OCI-LY7 (cell line): ENCODE measurements at places on chromosomes 1 and 21.
A peak's percentile ranks its signal among the peaks of the same experiment; 100 is the strongest.

- DNase-seq: no peak
Measured at GRCh38 chr1:117675907-117676430, 70.1 kb downstream of the TENT5C start.

- DNase-seq: no peak
Measured at GRCh38 chr1:25871086-25871703, 4.3 kb downstream of the PAQR7 start.

GRCh38 chr1:219293410-219293809 is 119.7 kb downstream of the LYPLAL1 start:
- DNase-seq: no peak

- no peak for DNase-seq
Measured at GRCh38 chr1:200075938-200076546, 48.5 kb downstream of the NR5A2 start.

- DNase-seq: no peak
Measured at GRCh38 chr1:218836264-218836663, 337.4 kb upstream of the LYPLAL1 start.

- no peak for DNase-seq
Measured at GRCh38 chr1:6528492-6528891, 25.8 kb downstream of the NOL9 start.

DNA sequence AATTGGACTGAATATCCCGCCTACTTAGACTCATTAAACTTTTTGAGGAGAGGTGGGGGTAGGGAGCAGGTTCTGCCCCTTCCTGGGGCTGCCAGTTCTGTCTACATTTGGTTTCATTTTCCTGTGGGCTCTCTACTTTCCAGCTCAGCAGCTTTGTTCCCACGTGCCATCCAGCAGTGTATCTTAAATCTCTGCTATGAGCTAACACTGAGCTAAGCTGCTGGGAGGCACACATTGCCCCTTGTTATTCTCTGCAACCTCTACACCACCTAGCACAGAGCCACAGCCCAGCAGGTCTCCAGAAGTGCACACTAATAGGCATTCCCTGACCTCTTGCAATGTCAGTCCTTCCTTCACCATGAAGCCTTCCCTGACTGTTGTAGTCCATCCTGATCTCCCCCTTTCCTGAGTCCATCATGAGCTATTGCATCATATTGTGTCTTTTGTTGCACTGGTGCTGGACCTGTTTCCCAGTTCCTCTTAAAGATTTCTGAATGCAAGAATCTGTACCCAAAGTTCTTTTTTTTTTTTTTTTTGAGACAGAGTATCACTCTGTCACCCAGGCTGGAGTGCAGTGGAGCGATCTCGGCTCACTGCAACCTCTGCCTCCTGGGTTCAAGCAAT is 28.7 kb upstream of the NRDC start:
- DNase-seq: no peak

DNA sequence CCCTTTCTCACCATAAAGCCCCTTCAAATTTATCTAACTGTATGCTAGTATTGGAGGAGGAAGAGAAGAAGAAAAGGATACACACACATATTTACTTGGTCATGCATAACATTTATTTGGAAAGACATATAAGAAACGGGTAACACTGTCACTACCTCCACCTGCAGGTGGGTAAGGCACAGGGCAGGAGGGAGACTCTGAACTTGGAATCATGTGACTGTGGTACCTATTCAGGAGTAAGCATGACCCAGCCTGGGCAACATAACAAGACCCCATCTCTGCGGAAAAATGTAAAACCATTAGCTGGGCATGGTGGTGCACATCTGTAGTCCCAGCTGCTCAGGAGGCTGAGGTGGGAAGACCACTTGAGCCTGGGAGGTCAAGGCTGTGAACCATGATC is 1.4 kb upstream of the PADI6 start:
- DNase-seq: no peak

DNA sequence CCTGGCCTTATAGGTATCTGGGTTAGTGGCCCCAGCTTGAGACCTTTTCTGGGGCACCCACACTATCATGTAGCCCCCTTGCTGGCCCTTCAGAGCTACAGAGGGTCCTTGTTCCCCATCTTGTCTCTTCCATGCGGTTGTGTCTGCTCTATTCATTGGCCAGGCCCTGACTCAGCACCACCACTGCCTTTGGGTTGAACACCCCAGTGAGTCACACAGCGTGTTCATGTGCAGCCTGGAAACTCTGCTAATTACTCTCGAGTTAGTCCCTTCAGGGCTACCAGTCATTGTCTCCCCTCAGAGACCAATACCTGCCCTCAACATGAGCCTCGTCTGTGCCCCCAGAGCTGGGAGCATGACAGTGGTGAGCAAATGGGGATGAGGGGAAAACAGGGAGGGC is 28.2 kb upstream of the IKBKE start:
- DNase-seq: no peak

DNA sequence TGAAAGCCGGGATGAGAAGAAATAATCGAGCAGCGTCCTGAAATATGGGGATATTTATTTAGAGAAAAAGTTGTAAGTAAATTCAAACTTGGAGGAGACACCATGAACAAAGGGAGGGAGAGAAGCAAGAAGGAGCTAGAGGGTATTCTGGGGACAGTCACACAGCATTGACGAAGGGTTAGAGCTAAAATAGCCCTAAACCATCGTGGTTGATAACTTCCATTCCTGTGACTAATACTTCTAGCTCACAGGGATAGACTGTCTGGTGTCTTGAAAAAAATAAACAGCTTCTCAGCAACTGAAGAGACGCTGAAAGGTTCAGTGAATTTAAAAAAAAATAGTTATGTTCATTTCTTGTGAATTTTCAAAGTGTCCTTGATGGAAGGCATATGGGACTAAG is 86.7 kb downstream of the LRRC53 start:
- DNase-seq: no peak

DNA sequence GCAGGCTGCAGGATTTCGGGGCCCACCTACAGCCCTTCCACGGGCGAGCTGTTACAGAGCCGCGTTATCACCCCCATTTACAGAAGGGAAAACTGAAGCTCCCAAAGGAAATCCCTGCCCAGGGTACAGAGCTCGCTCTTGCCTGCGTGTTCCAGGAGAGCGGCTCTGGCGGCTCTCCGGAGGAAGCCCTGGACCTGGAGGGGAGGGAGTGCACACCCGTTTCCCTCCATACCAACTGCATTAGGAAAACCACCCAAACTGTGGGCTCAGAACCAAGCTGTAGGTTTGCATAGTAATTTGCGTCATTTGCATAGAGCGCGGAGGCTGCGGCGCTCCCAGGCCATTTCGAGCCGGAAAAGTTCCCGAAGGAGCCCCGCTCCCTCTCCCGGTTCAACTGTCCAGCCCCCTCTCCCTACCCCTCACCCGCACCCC is 24.7 kb upstream of the ADGRB2 start:
- peak; percentile 81 for DNase-seq

GRCh38 chr1:212879947-212880690 is 22.0 kb downstream of the FLVCR1 start:
- DNase-seq: no peak

- no peak for DNase-seq
Measured at GRCh38 chr1:44565259-44565750, 109.0 kb downstream of the TMEM53 start.

DNA sequence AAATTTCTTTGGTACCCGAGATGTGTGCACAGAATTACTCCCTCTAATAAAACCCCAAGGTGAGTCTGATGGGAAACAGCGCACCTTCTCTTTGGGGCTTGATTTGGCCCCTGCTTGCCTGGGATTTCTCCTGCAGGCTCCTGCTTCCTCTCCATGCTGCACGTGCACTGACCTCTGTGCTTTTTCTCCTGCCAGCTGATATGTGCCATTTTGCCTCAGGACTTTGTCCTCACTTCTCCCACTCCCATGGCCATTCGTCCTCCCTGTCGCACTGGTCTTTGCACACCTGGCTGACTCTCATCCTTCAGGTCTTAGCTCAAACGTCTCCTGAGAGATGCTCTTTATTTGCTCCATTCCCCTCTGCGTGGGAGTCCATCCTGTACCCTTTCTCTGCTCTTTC is 1.2 kb downstream of the CBR1 start:
- no peak for DNase-seq

DNA sequence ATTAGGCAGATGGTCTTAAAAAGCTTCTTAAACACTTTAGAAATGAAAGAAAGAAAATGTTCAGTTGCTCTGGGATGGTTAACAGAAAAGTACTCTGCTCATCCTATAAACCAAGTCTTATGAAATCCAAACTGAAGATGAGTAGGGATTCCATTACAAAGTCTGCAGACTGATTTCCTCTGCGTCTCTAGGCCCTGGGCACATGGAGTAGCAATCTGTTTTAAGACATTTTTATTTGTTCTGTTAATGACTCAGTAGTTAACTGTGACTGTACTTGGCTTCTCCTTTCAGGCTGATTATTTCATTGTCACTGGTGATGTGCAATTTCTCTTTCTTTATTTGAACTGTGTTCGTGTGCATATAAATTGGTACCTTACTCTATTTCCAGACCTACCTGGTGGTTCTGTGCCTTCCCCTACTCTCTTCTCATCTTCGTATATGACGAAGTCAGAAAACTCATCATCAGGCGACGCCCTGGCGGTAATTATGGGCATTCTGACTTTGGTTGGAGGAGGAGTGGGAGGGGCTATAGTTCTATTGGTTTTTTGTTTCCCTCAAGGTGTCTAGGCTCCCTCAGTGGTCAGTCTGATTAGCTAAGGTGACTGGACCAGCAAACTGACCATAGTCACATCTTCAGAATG is 30.6 kb downstream of the ATP1A1 start:
- no peak for DNase-seq

DNA sequence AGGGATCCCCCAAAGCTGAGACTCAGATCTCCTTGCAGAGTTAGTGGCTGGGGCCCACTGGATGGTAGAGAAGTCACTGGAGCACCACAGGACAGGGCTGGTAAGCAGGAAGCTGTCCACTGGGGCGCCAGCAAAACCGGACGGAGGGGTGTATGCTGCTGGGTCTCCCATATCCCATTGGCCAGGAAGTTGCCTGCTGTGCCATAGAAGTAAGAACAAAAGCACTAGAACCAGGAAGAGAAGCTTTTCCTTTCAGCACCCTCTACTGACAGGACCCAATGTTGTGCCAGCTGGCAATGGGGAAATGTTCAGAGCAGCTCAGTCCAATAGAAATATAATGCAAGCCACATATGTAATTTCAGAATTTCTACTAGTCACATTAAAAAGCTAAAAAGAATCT is 146.6 kb downstream of the SPATA46 start:
- DNase-seq: peak; percentile 1

DNA sequence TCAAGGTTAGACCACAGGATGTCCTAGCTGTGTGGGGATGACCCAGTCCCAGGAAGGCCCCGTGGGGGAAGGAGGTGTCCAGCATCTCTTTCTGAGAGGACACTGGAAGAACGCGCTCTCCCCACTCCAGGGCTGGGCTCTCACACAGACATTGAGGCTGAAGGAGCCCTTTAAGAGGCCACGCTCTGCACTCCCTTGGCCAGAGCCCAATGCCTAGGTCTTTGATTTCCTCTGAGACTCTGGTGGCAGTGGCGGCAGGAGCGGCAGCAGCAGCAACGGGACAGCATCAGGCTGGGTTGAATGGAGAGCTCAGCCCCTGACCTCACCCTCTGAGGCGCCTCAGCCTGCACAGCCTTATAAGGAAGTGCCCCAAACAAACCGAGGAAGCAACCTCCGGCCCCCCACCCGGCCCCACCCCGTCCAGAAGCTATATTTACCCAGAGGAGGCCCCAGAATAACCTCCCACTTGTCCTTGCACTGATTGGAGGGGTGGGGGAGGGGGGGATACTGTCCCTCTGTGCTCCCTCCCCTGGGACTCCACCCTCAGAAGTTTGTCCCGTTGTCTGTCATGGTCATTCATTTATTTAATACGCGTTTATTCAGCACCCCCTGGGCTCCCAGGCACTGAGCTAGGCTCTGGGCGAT is 12.3 kb downstream of the NES start:
- no peak for DNase-seq

- no peak for DNase-seq
Measured at GRCh38 chr1:172540635-172541034, 7.7 kb downstream of the SUCO start.

- no peak for DNase-seq
Measured at GRCh38 chr1:233479110-233479890, 134.6 kb upstream of the KCNK1 start.
